Astrocyte of the hippocampus (primary cell): ENCODE measurements at places on chromosomes 16 and 17.

GRCh38 chr16:57892447-57893096, 78.4 kb downstream of the CNGB1 start:
- DNase-seq: peak; percentile 48

DNA sequence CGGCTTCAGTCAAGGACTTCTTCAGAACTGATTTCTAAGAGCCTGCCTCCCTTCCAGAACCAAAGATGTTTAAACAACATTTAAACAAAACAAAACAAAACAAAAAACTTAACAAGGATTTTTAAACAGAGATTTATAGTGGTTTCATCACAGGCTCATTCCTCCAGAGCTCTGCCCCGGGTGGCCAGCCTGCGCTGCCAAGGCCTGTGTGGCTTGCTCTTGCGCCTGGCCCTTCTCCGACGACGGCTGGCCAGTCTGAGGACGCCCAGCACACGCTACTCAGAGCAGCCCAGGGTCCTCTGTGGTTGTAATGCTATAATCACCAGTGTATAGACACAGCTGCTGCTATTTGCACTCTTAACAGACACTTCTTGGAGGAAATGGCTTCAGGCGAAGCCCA, 307.2 kb upstream of the MYOCD start:
- DNase-seq: no peak

GRCh38 chr17:773467-774312, 8.4 kb downstream of the GLOD4 start:
- DNase-seq: peak; percentile 75

DNA sequence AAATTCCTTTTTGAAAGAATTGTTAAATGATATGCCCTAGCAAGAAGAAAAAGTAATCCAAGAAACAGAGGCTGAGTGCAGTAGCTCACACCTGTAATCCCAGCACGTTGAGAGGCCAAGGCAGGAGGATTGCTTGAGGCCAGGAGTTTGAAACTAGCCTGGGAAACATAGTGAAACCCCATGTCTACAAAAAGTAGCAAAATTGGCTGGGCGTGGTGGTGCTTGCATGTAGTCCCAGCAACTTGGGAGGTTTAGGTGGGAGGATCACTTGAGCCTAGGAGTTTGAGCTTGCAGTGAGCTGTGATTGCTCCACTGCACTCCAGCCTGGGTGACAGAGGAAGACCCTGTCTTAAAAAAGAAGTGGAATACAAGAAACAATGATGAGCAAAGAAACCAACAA, 56.1 kb downstream of the NT5M start:
- DNase-seq: no peak

- DNase-seq: peak; percentile 51
Measured at GRCh38 chr17:43416998-43417890, 18.5 kb downstream of the ARL4D start.

GRCh38 chr16:14958970-14959369, 15.9 kb upstream of the PDXDC1 start:
- DNase-seq: no peak

- DNase-seq: no peak
Measured at GRCh38 chr17:55321427-55322060, 56.8 kb downstream of the HLF start.

GRCh38 chr16:11658896-11659708, 9.2 kb upstream of the SNN start:
- DNase-seq: peak; percentile 37

DNA sequence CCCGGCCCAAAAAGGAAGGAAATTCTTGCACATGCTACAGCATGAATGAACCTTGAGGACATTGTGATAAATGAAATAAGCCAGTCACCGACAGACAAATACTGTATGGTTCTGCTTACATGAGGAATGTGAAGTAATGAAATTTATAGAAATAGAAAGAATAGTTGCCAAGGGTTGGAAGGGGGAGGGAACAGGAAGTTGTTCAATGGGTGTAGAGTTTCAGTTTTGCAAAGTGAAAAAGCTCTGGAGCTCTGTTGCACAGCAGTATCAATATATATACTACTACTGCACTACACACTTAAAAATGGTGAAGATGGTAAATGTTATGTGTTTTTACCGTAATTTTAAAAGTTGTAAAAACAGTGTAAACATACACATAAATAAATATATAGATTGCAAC, 43.7 kb downstream of the PKD1L3 start:
- DNase-seq: no peak

DNA sequence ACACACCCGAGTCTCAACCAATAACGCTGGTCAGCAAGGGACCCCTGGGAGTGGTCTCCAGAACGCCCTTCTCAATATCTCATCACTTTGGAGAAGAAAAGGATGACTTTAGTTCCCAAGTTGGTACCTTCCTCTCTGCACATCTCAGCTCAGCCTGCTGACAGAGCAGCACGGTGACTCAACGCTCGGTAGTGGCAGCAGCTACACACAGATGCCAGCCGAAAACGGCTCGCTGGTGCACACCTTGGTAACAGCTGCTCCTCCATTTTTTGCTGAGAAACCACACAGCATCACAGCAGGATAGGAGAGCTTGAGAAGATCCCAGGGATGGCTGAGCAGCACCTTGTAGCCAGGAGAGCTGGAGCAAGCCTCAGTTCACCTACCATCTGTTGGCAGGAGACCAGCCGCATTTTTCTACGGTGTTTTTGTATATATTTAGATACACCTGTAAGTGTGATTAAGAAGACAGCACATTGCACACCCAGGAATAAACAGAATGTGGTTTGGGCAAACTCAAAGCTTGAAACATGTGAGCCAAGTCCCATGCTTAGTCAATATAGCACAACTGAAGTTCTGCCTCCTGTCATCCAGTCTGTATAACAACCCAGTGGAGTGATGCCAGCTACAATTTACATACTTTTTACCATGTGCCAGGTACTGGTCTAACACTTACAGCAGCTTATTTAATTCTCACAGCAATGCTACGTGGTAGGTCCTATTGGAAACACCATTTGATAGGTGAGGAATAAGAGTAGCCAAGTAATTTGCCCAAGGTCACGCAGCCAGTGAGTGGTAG, 83.8 kb upstream of the ERCC4 start:
- DNase-seq: no peak

DNA sequence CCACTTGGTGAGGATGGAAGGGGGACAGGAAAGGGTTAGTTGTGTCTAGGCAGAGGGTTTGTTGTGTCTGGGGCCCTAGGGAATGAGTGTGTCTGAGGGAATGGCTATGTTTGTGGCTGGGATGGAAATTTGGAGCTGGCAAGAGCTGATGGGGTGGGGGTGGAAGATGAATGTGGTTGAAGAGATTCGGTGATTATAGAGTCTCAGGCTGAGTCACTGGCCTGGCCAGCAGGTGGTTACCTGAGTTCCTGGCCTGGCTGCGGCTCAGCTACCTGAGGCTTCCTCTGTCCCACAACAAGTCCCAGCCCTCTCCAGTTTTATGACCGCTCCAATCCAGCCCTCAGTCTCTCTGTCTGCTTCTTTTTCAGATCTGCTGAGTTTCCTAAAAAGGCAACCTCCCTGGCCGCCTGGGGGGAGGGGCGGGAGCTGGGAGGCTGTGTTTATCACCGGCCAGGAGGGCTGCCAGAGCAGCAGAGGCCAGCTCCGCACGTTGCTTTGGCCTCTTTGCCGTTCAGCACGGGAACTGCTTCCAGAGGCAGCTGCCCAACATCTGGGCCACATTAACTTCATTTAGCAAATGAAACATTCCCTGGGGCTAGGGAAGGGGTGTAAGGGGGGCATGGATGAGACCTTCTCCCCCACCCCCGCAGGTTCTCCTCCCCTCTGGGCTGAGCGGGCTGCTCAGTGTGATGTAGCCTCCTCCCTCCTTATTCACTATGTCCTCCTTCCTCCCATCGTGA, 21.8 kb downstream of the ITGB3 start:
- peak; percentile 90 for DNase-seq

DNA sequence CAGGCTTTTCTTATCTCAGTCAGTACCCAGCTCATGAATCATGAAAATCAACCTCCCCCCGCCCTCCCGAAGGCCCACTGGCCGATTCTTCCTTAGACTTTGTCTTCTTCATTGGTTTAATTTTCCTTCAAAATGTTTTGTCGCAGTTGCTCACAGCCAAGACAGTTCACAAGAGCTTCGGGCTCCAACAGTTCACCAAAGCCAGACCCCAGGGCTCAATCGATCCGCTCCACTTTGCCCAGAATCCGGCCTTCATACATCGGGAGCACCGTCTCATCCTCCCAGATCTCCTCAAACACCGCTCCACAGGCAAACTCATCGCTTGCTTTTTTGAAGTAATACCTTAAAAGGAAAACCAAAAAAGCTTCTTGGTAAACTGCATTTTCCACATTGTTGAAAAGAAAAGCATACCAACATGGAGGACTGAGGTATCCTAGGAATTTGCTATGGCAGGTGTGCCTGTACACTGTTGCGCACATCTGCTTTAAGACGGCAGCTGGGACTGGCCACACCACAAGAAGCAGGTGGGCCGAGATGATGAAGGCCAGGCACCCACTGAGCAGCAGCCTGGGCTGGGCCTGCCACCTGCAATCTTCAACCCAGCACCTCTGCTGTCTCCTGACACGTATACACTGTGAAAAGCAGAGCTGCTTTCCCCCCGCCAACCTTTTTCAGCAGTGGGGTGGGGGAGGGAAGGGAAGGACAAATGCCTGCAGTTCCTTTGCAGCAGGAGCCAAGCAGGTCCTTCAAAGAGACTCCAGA, 31.5 kb downstream of the AXIN2 start:
- DNase-seq: no peak

GRCh38 chr17:4256952-4257351, 6.8 kb downstream of the ANKFY1 start:
- DNase-seq: no peak
